Muscle of arm (tissue), 14 donors: ENCODE measurements at places on chromosomes 12 and 14. TPM values are rescaled to one million over a fixed set of nuclear protein-coding genes. Genes with fewer than 3 reads are reported as not detected.
A peak's percentile ranks its signal among the peaks of the same experiment; 100 is the strongest.

CFAP54 gene
- 0.73 TPM for polyA plus RNA-seq

GRIP1 gene
- 2.3 TPM for polyA plus RNA-seq

DHRS4L2 gene
- polyA plus RNA-seq, result 16.8 TPM

P2RX2 gene
- not detected for polyA plus RNA-seq

- peak; percentile 58 for DNase-seq
Observed at GRCh38 chr12:74537126-74537706, 419 bp upstream of the ATXN7L3B start.

GRCh38 chr14:75047506-75047905, 3.8 kb downstream of the MLH3 start:
- DNase-seq, result no peak

DNA sequence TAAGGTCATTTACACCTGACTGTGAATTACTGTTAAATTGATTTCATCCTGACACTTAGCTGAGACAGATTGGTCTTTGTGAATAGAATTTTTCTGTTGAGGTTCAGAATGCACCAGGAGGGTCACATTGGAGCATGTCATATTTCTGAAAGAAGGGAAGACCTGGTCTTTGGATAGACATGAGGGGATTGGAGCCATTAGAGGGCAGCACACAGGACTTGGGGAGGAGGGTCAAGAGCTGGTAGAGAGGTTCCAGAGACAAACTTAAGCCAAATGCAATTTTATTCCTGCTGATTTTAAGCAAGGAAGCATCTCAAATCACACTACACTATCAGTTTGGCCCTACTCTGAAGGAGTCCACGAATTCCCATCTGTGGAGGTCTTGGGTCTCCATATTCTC, 41.1 kb downstream of the GUCY2C start:
- DNase-seq, result no peak

DNA sequence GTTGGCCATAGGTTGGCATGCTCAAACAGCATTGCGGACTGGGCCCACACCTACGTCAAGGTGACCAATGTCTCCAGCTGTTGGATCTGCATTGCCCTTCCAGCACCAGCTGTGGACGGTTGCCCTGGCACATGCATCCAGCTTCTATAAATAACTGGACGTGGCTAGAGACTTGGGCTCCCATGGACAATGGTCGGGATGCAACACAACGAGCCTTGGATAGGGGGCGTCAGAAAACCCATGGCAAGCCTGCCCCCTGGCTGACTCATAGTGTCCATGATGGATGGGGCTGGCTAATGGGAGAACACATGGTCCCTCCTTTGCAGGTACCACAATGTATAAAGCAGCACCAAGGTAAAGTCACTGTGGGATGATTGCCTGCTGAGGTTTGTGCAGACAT, 331.6 kb upstream of the FAR2 start:
- no peak for DNase-seq

- no peak for DNase-seq
Observed at GRCh38 chr12:27999521-27999920, 27.0 kb upstream of the PTHLH start.

GRCh38 chr14:44912041-44912869, 49.5 kb downstream of the KLHL28 start:
- DNase-seq, result no peak

DNA sequence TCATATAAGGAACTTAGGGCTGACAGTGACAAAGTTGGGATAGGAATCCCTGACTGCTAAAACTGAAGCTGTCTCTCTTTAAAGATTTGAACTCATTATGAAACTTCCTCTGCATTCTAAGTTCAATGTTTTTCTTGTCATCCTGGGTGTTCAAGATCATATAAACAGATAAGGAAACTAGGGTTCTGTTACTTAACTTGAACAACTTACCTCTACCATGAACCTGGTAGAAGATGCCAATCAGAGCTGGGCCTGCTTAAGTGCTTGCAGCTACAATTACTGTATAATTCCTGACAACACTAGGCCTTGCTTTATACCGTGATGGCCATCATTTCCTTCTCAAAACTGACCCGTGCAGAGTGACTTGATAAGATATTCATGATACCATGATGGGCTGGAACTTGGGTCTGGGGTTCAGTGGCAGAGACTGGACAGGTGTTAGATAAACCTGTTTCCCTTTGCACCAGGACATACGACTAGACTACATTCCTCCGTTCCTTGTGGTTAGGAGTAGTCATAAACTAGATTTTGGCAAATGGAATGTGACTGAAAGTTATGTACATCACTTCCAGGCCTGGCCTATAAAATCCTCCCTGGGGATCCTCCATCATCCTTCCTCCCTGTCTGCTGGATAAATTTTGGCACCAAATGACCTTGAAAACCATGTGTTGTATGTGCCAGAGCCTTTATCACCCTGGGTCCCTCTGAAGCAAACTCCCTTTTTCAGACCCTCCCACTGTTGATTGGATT, 172.2 kb upstream of the PRICKLE1 start:
- DNase-seq, result no peak

GRCh38 chr12:26821212-26821701, 11.7 kb downstream of the ITPR2 start:
- DNase-seq, result no peak
